SK-N-MC (cell line): ENCODE measurements at places on chromosomes 1 and 21.

- no peak for DNase-seq
Observed at GRCh38 chr1:29823561-29823960, 587.2 kb downstream of the PTPRU start.

DNA sequence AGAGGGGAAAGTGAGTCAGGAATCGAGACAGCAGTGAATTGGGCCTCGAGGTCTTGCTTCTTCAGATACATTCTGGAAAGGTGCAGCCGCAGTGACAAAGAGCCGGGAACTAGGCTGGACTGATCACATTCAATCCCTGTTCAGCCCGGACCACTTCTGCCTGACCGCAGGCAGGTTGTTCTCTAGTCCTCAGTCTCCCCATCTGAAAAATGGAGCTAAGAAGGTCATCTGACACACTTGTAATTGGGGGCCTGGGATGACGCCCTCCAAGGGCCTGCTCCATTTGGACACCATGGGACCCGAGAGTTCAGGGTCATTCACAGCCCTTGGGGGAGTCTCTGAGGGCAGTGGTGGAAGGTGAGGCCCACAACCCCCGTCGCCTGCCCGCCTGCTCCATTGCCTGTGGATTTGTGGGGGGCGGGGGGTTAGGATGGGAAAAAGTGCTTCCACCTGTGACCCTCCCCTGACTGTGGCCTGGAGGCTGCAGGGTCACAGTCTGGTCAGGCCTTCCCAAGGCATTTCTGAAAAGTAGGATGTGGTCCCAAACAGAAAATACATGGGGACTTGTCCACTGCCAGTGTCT lies 87.9 kb upstream of the CSF3R start:
- DNase-seq = no peak

DNA sequence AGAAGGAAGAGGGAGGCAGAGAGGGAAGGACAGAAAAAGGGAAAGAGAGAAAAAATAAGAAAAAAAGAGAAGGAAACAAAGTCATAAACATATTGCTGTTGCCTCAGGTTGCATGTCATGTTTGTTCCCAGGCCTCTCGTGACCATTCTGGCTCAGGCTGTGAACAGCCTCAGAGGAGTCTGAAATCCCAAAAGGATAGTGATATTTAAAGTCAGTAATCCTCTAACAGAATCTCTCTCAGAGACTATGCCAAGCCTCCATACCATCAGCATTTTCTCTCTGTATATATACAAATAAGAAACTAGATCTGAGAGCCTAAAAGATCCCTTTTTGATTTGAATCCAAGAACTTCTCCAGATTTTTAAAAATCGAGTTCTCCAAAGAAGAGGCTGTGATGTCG lies 35.2 kb downstream of the GORAB start:
- no peak for DNase-seq

DNA sequence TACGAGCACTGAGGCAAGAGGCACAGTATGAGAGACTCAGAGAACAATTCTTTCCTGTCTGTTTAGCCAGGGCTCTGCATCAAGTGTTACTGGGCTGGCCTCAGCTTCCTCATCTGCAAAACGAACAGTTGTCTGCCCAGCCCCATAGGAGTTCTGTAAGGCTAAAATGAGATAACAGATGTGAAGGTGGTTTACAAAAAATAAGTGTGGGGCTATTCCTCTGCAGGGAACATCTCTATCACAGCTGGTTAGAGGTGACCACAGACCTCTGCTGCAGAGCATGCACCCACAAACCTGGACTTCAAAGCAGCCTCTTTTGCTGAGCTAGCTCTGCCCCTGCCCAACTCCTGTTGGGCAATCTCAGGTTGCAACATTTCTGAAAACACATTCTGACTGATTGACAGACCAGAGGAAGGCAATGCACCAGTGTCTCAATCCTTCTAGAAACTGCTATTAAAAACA lies 10.5 kb upstream of the OLIG1 start:
- no peak for DNase-seq

DNA sequence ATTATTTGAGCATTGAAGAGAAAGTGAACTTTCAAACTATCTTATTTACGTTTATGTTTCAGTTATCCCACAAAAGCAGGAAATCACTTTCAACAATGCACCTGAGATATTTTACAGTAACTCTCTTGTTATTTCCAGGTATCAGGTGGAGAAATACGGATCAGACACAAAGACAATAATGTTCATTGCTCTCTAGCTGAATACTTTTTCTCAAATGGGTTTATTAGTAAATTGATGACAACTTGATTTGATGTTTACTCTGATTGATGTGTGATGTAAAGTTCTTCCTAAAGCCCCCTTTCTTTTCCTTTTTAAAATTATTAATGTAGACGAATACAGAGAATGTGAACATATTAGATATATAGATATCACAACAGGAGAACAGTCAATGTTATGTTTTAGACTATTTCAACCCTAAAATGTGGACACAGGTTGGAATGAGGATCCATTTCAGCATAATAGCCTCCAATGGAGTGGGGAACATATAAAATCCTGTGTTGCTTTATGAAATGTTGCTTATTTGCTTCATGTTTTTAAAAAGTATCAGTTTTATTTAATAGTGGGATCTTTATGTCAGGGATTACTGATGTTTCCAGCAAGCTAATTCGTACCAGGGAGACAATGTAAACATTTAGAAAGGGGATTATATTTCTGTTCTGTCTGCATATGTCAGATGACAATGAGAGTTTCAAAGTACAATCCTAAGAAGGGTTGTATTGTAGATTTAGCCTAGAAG lies 1522.3 kb upstream of the TPTE start:
- no peak for DNase-seq

GRCh38 chr1:180540697-180541594 lies 17.8 kb upstream of the OVAAL start:
- DNase-seq = no peak

GRCh38 chr1:153626904-153627714 lies at the start of gene S100A13:
Gene S100A13, minus strand, starts transcription at chr1:153627505. Its CDS starts 1,033 bp downstream, at chr1:153626472.
- no peak for DNase-seq

GRCh38 chr1:45870500-45870899 lies 67.1 kb downstream of the MAST2 start:
- no peak for DNase-seq

DNA sequence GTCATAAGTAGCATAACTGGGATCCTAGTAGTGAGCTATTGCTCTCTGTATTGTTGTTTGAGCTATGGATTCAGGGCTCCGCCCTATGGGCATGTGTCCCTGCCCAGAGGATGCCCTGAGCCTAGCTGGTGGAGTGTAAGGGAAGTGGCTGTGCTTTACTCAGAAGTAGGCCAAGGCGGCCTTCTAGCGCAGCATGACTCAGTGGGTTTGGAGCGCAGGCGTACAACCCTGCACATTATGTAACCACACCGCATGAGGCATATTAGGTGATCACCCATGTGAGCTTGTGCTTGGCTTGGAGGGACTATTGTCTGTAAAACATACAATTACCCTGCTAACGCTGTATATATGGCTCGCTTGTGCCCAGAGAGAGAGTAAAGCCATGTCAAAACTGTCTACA lies 11.1 kb upstream of the UBE2U start:
- no peak for DNase-seq

DNA sequence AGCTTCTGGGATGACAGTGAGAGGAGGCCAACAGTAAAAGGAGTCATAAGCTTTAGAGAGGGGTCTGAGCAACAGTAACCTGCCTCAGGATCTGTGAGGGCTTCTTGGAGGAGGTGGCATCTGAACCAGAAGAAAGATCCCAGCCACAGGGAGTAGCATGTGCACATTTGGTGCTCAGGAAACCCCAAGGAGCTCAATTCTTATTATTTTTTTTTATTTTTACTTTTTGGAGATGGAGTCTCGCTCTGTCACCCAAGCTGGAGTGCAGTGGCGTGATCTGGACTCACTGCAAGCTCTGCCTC lies 4.7 kb downstream of the THEMIS2 start:
- no peak for DNase-seq
